ENCODE measurements at places on chromosomes 12 and 14. TPM values are rescaled to one million over a fixed set of nuclear protein-coding genes. Genes with fewer than 3 reads are reported as not detected.

Gene PLXNC1
- total RNA-seq = 28.0 TPM

Gene CLEC7A
- total RNA-seq = 79.5 TPM

Gene MIPOL1
- 12.1 TPM for total RNA-seq

Gene TPPP2
- total RNA-seq = not detected

Gene NTN4
- 140 TPM for total RNA-seq

Gene ENDOU
- total RNA-seq = not detected

Gene EML1
- total RNA-seq = 34.5 TPM

Gene KRT6C
- not detected for total RNA-seq

Gene TDG
- total RNA-seq = 19.7 TPM

Gene FGF23
- not detected for total RNA-seq

Gene DAO
- total RNA-seq = not detected

Gene TSPAN11
- total RNA-seq = 9.1 TPM

Gene EML5
- total RNA-seq = 2.4 TPM

Gene KRT81
- total RNA-seq = not detected

Gene DPY19L2
- 3.2 TPM for total RNA-seq

Gene NRIP2
- 0.77 TPM for total RNA-seq

Gene KRT86
- total RNA-seq = 0.74 TPM

Gene PTPRB
- 91.4 TPM for total RNA-seq

Gene CAMKK2
- total RNA-seq = 40.4 TPM

Gene ZBTB1
- 46.1 TPM for total RNA-seq

Gene PACS2
- total RNA-seq = 79.7 TPM

Gene BAZ1A
- 43.5 TPM for total RNA-seq

Gene EGLN3
- total RNA-seq = 10.5 TPM

Gene OR6C2
- total RNA-seq = not detected

Gene KRT7
- 257 TPM for total RNA-seq

Gene GPR65
- 13.4 TPM for total RNA-seq

Gene CDK2
- 22.2 TPM for total RNA-seq

Gene TSPAN8
- total RNA-seq = 15.3 TPM

Gene CACNA1C
- 8.4 TPM for total RNA-seq

Gene FLVCR2
- total RNA-seq = 42.4 TPM

Gene MOK
- 15.8 TPM for total RNA-seq

Gene KRT2
- total RNA-seq = not detected
